H4 (cell line): ENCODE measurements at places on chromosomes 4 and X. TPM values are rescaled to one million over a fixed set of nuclear protein-coding genes. Genes with fewer than 3 reads are reported as not detected.
A peak's percentile ranks its signal among the peaks of the same experiment; 100 is the strongest.

The SAGE1 gene
- total RNA-seq: not detected in 2 replicates

DNA sequence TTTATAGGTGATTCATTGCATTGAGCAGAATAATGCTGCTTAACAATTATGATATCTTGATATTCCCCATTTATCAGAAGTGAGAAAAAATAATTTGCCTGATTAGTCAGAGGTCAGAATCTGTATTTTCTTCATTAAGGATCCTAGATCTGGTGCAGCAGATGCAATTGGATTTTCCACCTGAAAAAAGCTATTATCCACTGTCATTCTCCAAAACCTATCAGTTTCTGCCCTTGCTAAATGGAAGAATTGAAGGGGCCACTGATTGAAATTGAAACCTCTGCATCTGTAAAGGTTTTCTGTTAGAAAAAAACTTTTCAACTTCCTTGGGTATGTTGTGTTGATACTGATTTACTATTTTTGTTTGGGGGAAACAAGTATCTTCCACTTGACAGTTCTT, 636.0 kb upstream of the NDST4 start:
- DNase-seq: no peak

The DCAF8L2 gene
- 6.2 and 9.0 TPM in 2 replicates for total RNA-seq

The FANCB gene
- total RNA-seq: 6.2 and 8.3 TPM in 2 replicates

GRCh38 chr4:1600811-1601532, 83.1 kb downstream of the FAM53A start:
- no peak for DNase-seq

- no peak for DNase-seq
Measured at GRCh38 chr4:110631584-110632505, 9.0 kb upstream of the PITX2 start.

DNA sequence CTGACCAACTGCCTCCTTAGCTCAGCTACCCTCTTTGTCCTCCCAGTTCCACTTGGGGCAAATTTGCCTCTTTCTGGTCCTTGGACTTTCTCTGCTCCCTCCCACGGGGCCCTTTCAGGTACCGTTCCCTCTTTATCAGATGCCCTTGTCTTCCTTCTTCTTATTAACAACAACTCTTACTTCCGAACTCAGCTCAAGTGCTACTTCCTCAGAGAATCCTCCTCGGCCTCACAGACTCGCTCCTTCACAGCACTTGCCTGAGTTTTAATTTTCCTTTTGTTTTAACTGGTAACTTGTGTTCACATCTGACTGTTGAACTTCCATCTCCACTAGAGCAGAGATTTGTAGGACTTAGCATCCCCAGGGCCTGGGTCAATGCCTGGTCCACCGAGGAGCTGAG, 85.7 kb downstream of the CLNK start:
- DNase-seq: no peak

DNA sequence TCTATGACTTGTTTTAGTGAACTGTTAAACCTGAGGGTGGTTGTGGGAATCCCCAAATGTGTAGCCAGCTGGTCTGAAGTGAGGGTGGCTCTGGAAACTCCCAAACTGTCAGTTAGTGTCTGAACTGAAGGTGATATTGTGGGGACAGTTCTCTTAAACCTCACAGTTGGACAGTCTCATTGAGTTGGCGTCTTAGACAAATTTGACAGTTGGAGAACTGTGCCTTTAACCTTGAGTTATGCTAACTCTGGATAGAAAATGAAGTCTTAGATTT, 20.7 kb upstream of the CTSO start:
- no peak for DNase-seq

DNA sequence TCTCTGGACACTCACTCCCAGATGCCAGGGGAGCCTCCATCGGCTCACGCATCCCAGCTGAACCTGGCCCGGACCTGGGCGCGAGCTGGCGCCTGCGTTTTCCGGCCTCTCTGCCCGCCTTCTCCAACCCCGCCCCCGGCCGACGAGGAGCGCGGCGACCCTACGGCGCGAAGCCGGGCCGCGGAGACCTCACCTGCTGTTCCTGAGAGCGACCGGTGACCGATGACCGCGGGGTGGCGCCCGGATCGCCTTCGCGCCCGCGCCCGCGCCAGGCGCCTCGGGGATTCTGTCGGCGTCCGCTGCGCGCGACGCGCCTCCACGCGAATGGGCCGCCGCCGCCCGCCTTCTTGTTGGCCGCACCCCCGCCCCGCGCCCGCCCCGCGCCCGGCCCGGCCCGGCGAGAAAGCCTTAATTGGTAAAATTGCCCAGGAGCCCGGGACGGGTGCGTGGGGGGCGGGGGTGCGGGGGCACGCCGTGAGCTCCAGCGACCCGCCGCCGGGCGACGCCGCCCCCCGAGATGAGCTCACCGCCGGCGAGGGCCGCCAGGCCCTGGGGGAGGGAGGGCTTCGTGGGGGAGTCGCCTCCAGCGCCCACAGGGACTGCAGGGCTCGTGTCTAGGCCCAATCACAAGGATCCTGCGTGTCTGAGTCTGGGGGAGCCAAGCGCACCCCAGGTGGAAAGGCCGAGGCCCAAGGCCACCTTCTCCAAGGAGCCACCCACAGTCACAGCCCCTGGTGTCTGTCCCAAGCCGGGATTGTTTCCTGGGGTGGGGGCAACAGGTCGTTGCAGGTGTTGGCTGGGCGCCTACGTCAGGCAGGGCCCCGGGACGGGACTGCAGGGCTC, at the start of gene FLNA:
FLNA (minus strand) TSS at position 322 of the 843 bp plus-strand sequence. CDS start 3,389 bp downstream, outside the sequence.
- DNase-seq: no peak

The MAGEA12 gene
- total RNA-seq: 5.5 and 5.7 TPM in 2 replicates

The EMCN gene
- total RNA-seq: not detected in 2 replicates

DNA sequence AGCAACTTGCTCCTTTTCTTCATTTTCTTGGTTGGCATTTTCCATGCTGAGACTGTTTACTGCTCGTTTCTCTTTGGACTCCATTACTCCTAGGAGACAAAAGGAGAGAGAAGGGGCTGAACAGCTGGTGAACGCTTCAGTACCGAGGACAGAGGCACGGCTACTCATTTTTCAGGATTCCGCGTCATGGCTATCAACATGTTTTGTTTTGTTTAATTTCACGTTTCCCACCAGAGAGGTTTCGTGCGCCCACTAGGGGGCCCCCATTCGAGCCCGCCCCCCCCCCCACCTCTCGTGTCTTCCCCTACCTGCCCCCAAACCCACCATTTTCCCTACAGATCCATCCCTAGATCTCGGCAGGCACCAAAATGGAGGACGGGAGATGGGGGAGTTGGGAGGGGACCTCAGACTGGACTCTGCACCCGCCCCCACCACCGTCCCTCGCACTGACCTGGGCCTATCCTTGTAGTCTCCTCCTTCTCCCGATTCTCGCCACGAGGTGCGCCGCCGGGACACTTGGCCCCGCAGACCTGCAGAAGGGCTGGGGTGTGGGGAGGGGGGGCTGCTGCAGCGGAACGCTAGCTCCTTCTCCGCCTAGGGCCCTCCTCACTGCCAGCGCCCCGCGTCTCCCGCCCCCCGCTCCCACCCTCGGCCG, 653 bp downstream of the BEX1 start:
- peak; percentile 38 for DNase-seq
